Hepatocyte (in vitro differentiated cells): ENCODE measurements at places on chromosomes 2 and 18. TPM values are rescaled to one million over a fixed set of nuclear protein-coding genes. Genes with fewer than 3 reads are reported as not detected.

Gene GAL3ST2
- 0.20 and 0.53 TPM in 2 replicates for total RNA-seq

Gene VIT
- 0.33 and 0.76 TPM in 2 replicates for total RNA-seq

Gene KCNK3
- 9.4 and 10.5 TPM in 2 replicates for total RNA-seq

Gene ZNF892
- 3.1 and 3.7 TPM in 2 replicates for total RNA-seq

Gene TOGARAM2
- total RNA-seq: 0.47 and 0.92 TPM in 2 replicates

Gene FLACC1
- 0.80 and 1.2 TPM in 2 replicates for total RNA-seq

DNA sequence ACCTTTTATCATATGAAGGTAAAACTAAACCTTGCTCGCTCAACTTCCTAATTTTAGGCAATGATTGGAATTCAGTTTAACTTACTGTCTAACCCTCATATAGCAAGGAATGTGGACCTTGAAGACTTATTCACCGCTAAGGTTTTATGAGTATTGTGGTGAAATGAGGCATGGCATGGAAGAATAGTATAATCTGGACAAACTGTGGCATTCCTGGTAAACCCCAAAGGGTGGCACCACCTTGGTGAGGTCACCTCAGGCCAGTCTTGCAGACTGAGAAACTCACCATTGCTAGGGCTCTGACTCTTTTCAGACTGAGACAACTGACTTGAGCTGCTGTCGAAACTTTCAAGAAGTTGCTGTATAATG lies 51.1 kb upstream of the EHBP1 start:
- DNase-seq: no peak

DNA sequence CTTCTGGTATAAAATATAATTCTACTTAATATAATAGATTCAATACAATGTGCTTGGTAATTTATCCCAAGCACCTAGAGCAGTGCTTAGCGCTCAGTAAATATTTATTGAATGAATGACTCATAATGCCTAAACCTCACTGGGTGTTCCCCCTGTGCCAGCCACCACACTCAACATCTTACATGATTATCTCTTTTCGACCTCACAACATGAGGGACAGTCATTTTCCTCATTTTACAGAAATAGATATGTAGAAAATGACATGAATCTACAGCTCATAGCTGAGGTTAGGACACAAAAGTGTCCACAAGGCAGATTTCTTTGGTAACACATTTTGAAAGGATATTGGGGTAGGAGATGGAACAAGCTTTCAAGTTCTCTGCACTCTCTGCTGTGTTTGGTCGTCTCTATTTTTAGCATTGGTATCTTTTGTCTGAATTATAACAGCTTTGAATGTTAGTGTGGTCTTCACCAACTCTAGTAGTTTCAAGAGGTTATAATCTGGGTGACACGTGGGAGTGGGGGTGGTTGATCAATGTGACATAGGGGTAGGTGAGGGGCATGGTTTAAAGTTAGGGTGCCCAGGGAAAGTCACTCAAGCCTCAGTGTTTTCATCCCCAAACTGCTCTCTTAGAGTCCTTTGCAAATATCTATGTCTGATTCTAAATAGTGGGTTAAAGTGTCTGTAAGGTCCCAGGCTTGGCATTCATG lies 9.8 kb downstream of the MYOM1 start:
- no peak for DNase-seq

- no peak for DNase-seq
Measured at GRCh38 chr2:120956486-120957156, 221.0 kb downstream of the GLI2 start.

GRCh38 chr2:181041661-181042060 lies 61.3 kb downstream of the UBE2E3 start:
- no peak for DNase-seq

GRCh38 chr18:57748770-57749603 lies 54.1 kb downstream of the ATP8B1 start:
- DNase-seq: peak; percentile 70

- no peak for DNase-seq
Measured at GRCh38 chr2:98473995-98474780, 29.5 kb downstream of the INPP4A start.

DNA sequence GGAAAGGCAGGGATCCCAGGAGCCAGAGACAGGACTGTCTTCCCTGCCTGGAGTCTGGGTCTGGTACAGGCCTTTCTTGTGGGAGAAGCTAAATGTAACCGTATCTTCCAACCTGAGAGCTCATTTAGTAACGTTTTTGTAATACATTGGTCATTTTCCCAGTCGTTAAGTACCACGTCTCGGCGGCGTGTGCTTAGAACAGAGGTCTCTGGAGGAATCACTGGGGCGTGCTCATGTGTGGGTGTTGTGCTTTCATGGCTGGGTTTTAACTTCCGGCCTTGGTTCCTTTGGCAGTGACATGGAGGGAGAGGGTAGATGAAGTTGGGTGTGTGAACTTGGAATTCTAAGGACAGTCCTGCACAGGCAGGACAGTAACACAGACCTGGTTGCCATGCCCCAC lies 79.7 kb downstream of the NCK2 start:
- no peak for DNase-seq
